ENCODE measurements at places on chromosomes 2 and 18. TPM values are rescaled to one million over a fixed set of nuclear protein-coding genes. Genes with fewer than 3 reads are reported as not detected.

Gene CELF4
- total RNA-seq, result not detected

Gene ALPP
- total RNA-seq, result not detected

Gene C2orf80
- not detected for total RNA-seq

Gene SLC23A3
- total RNA-seq, result 2.0 TPM

Gene ERBB4
- not detected for total RNA-seq

Gene NRP2
- 4.2 TPM for total RNA-seq

Gene L3MBTL4
- not detected for total RNA-seq

Gene GAREM1
- not detected for total RNA-seq

Gene TNFAIP6
- total RNA-seq, result not detected

Gene SNTG2
- 2.5 TPM for total RNA-seq

Gene NEUROD1
- not detected for total RNA-seq

Measured in activated CD8-positive, alpha-beta T cell treated with anti-CD3 and anti-CD28 coated beads, Interleukin-2, amount 10 ng/mL, durations not matched to agents 7 days and 5 days (primary cell).